SJSA1 (cell line): ENCODE measurements at places on chromosomes 2 and 18.
A peak's percentile ranks its signal among the peaks of the same experiment; 100 is the strongest.

DNA sequence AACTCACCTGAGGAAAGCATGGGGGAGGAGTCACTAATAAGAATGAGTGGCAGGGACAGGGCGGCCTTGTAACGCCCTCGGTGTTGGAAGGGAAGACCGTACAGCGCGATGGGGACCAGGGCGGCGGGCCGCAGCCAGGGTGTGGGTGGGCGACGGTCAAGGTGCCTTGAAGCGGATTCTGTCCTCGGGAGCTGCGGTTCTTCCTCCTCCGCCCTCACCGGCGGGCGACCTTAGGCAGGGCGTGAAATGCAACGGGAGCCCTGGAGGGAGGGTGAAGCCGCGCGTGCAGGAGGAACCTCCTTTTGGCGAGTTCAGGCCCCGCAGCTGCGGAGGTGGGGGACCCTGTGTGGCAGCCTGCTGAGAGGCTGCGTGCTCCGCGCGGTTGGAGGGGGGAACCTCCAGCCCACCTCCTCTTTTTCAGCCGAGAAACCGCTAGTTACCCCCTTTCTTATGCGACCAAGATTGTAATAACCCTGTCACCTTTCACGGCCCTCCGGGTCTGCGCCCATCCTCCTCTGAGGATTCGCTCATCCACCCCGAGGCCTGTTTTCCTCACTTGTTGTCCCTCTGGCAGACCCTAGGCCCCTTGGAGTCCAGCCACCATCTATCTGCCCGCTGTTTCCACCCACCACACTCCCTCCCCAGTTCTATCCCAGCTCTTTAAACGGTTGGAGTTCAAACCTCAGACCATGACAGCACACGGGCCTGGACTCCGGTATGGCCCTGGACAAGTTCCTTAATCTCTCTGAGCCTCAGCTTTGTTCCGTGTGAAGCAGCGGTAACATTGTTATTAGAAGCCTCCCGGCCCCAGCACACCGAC is 823 bp upstream of the RNU2-63P start:
- DNase-seq: no peak

- no peak for DNase-seq
Measured at GRCh38 chr2:18065249-18065648, 186.8 kb downstream of the KCNS3 start.

DNA sequence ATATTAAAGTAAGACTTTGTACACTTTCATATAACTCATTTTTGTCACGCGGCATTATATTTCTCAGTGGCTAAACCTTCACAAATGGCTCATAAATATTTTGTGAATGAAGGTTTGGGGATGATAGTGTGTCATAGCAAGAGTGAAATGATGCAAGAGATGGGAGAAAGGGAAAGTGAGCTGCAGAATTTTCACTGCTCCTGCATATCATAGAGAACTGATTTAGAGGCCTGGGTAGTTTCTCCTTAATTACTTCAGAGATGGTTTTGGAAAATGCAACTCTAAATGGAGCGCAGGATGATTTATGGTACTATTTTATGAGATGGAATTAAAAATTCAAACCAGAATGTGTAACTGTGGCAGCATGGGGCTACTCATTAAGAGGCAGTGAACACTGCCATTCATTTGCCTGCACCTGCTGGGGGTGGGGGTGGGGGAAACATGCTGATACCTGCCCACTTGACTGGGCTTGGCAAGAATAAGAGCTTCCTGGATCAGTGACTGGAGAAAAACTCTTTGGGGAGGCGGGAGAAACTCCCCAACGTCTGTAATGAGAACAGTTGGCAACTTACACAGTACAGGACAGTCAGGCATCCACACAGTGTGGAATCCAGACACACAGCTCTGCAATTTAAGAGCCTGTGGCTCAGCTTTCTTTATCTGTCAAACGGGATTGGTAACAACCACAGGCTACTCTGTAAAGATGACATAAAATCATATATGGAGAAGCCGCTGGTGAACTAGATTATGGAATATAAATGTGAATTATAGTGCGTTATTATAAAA is 941.9 kb downstream of the SLC4A3 start:
- no peak for DNase-seq

DNA sequence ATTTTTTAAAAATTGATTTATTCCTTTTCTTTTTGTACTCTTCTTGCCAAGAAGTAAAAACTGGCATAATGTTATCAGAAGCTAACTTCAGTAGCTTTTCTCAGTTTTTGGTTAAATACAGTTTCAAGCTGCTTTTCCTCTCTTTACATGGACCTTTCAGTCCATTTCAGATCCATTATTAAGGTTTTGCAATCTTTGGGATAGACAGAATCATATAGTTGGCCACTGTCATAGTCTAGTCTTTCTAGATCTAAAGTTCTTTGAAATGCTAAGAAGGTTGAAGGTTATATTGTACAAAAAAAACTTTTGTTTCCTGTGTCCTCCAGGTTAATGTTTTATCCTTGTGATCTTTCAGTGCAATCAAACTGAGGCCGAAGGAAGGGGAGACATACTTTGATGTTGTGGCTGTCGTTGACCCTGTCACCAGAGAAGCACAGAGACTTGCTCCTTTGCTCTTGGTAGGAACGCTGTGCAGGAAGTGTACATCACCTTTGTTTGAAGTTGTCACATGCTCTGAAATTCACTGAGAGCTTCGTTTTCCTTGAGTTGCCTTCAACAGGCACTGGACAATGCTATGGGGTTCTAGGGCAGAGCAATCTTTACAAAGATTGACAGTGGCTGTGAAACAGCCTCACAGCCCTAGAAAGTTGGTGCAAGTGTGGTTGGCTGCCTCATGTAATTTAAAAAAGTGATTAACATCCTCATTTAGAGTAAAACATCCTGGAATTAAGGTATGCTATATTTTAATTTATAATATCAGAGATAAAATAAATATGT is 79.1 kb downstream of the UGGT1 start:
- no peak for DNase-seq

DNA sequence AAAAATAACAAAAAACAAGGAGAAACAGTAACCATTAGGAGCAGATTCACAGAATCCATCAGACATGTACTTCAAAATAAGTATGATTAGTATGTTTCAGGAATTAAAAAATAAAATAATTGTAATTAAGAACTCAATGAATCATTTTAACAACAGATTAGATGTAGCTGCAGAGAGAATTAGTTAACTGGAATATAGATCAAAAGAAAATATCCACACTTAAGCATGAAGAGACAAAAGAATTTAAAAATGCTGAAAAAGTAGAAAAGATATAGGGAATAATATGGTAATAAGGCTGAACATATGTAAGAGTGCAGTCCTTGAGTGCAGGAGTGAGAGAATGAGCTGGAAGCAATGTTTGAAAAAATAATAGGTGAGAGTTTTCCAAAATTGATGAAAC is 24.1 kb upstream of the OR6B3 start:
- DNase-seq: no peak

DNA sequence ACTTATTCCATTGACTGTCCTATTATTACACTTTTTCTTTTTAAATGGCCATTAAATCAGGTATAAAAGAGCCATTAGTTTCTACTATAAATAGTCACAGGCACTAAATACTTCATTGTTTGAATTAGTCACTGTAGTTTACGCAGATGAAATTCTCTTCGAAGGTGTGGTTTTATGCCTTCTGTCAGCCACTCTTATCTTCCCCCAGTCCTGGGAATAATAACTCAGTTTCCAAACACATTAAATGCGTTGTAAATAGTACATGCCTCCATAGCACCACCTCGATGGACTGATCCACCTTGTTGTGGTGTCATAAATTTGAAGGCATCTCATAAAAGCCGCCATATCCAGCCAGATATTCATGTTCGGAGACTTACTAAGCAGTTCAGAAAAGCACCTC is 72.1 kb upstream of the PARD3B start:
- no peak for DNase-seq

GRCh38 chr18:71250191-71250590 is 961.3 kb downstream of the SOCS6 start:
- DNase-seq: no peak

DNA sequence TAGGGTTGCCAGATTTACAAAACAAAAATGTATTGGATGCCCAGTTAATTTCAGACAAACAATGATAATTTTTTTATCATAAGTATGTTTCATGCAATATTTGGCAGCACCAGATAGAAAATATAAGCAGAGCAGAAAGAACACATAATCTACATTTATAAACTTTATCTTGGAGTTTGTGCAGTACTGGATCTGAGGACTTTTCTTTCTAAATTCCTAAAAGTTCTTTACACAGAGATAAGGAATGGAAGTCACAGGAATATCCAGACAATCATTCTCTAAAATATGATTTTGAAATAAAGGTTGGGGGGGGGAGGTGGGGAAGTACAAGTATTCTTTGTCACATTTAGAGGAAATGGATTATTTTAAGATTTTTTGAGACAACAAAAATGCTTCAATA is 28.8 kb upstream of the MC4R start:
- no peak for DNase-seq

- DNase-seq: peak; percentile 69
Measured at GRCh38 chr2:1721706-1722646, 22.3 kb downstream of the PXDN start.

DNA sequence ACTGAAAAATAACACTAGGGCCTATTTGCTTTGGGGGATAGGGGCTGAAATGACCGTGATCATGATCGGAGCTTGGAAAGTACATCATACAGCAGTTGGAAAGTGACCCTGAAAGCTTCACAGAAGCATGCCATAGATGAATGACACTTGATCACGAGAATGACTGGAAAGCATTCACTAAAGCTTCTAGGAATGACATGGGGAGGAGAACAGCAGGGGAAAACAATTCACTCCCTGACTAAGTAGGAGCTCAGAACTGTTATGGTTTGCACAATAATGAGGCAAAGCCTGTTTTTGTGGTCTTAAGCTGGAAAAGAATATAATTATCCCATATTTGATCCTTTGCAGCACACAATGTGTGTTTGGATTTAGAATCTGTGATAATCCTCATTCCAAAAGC is 237.5 kb downstream of the NOL4 start:
- no peak for DNase-seq

DNA sequence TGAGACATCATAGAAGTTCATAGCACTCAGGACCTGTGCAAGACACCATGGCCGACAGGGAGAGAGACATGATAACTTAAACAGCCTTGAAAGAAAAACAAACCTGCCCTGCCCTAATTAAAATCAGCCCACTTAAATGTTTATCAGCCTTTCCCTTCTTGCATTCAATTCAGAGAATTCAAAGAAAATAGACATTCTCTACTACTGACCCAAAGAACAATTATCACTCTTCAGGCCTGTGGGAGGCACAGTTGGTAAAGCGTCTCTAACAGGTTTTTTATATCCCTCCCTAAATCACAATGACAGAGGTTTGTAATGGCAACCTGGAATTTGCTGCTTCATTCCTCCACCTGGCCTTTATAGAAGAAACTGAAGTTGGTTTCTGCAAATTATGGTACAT is 1.7 kb downstream of the CDK15 start:
- DNase-seq: no peak

DNA sequence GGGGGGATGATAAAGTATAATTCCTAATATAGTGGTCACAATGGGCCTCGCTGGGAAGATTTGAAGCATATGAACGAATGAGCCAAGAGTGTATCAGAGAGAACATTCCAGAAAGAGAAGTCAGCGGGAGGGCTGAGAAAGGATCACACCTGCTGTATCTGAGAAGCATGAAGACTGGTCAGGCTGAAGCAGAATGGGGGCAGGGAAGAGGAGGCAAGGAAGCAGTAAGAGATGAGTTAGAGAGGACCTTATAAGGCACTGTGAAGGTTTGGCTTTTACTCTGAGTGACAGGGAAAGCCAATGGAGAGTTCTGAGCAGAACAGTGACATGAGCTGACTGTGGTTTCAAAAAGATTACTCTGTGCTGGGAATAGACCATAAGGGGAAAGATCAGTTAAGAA is 73.5 kb downstream of the CHN1 start:
- DNase-seq: no peak

- no peak for DNase-seq
Measured at GRCh38 chr18:11279461-11279860, 130.1 kb upstream of the PIEZO2 start.

GRCh38 chr2:133976659-133977058 is 277.2 kb upstream of the MGAT5 start:
- no peak for DNase-seq

- no peak for DNase-seq
Measured at GRCh38 chr2:24597181-24597870, 106.3 kb downstream of the NCOA1 start.

DNA sequence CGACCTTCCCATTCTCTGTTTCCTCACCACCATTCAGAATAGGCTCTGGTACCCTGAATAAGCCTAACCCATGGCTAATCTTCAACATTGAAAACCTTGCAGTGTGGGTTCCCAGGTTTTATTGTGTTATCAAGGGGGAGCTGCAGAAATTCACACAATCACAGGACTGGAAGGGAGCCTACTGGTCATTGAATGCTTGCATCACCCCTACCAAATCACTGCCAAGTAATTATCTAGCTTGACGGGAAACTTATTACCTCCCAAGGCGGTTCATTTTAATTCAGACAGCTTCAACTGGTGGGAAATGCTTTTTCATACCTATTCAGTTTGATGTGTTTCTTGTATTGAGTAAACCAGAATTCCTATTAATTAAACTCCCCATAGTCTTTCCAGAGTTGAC is 33.6 kb upstream of the EFEMP1 start:
- no peak for DNase-seq

GRCh38 chr2:19119326-19120001 is 239.0 kb downstream of the OSR1 start:
- DNase-seq: no peak

DNA sequence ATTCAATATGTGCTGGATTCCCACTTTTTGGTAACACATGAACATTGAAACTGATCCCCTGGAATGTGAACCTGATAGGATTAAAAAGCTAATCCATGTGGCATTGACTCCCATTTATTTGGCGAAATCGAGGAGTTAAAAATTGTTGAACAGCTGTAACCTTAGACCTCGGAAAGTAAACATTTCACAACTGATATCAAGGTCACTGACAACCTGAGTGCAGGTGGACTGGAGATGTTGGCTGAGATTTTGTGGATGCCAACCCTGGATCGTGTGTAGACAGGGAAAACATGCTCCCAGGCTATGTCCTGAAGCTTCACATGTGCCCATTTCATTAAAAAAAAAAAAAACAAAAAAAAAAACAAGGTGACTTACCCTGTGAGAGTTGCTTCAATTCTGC is 204.8 kb downstream of the SETBP1 start:
- no peak for DNase-seq

GRCh38 chr18:69400976-69401225 is 213 bp downstream of the DOK6 start:
- DNase-seq: no peak
